ENCODE measurements at places on chromosomes 6 and 20. TPM values are rescaled to one million over a fixed set of nuclear protein-coding genes. Genes with fewer than 3 reads are reported as not detected.

GRCh38 chr6:52503851-52504781, 72.7 kb downstream of the TRAM2 start:
- H3K36me3 ChIP-seq = peaks cover 66% of the 10 kb centered on the region
- no peaks in the 10 kb centered on the region for H3K27me3 ChIP-seq
- H3K4me3 ChIP-seq = no peak overlapping the region
- H3K4me1 ChIP-seq = peaks cover 23% of the 10 kb centered on the region
- peak; percentile 61 for DNase-seq
- H3K27ac ChIP-seq = peak overlapping the region; percentile 71

GRCh38 chr20:53216478-53216855, 244.3 kb downstream of the TSHZ2 start:
- no peak overlapping the region for H3K27ac ChIP-seq
- no peak for DNase-seq
- no peaks in the 10 kb centered on the region for H3K27me3 ChIP-seq
- H3K36me3 ChIP-seq = no peaks in the 10 kb centered on the region
- H3K4me1 ChIP-seq = no peaks in the 10 kb centered on the region

DNA sequence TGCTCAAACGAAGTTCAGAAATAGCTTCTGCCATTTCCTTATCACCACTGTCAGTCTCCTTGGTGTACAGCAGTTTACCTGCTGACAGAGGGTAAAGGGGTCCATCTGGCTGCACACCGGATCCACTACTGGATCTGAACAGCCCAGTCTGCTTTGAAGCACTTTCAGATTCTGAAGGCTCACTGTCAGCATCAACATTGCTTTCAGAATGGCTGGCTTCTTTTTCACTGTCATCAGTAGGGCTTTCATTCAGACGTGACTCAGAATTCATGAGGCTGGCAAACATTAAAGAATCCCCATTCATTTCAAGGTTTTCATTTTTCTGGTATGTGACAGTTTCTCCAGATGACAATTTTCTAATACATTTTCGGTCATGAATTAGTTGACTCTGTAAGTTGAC, 21.0 kb upstream of the PNISR start:
- DNase-seq = no peak
- no peak overlapping the region for H3K27ac ChIP-seq
- H3K4me1 ChIP-seq = no peaks in the 10 kb centered on the region
- no peak overlapping the region for H3K4me3 ChIP-seq
- no peaks in the 10 kb centered on the region for H3K27me3 ChIP-seq

- peaks cover 4% of the 10 kb centered on the region for H3K36me3 ChIP-seq
- no peak overlapping the region for H3K4me3 ChIP-seq
- H3K27me3 ChIP-seq = no peaks in the 10 kb centered on the region
- peaks cover 8% of the 10 kb centered on the region for H3K4me1 ChIP-seq
Measured at GRCh38 chr20:4151991-4152695, 136.8 kb upstream of the RNF24 start.

DNA sequence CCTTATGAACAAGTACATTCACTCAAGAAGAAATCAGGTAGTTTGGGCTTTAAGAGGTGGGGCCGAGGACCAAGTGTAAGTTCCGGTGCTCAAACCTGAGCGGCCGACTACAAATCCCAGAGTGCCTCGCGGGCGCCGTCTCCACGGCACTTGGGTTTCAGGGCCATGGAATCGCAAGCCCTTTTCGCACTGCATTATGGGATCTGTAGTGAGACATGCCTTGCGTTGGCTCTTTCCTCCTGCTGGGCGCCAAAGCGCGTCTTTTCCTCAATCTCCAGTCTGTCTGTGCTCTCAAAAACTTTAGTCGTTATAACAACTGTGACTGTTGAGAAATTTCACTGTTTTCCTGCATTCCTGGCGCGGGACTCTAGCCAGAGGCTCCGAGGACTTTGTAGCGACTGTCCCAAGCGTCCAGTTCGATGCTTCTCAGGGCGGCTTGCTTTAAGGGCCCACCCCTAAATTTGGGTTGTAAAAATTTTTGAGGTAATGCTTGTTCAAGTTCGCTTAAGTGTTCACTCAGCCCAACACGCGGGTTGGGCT, 408 bp upstream of the FBXO9 start:
- H3K36me3 ChIP-seq = peaks cover 10% of the 10 kb centered on the region
- no peaks in the 10 kb centered on the region for H3K27me3 ChIP-seq
- peaks cover 12% of the 10 kb centered on the region for H3K4me1 ChIP-seq
- H3K4me3 ChIP-seq = peak overlapping the region; percentile 89
- H3K27ac ChIP-seq = peak overlapping the region; percentile 89

The TP53TG5 gene
- not detected for polyA plus RNA-seq

DNA sequence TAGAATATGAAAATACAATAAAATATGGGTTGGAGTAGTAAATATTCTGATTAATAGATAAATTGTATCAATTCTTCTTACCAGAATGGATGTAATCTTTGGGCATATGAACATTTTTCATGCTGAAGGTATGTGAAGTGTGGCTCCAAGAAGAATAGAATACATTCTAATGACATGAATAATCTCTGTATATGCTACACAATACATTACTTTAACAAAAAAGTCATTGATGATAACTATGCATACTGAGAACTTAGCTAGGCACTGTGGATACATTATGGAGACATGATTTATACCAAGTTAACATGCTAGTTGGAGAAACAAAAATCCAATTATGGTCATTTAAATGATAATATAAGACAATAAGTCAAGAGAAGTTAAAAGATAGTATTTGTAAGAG, 62.7 kb upstream of the HDAC2 start:
- no peaks in the 10 kb centered on the region for H3K4me1 ChIP-seq
- no peak overlapping the region for H3K4me3 ChIP-seq
- DNase-seq = no peak
- no peak overlapping the region for H3K27ac ChIP-seq

DNA sequence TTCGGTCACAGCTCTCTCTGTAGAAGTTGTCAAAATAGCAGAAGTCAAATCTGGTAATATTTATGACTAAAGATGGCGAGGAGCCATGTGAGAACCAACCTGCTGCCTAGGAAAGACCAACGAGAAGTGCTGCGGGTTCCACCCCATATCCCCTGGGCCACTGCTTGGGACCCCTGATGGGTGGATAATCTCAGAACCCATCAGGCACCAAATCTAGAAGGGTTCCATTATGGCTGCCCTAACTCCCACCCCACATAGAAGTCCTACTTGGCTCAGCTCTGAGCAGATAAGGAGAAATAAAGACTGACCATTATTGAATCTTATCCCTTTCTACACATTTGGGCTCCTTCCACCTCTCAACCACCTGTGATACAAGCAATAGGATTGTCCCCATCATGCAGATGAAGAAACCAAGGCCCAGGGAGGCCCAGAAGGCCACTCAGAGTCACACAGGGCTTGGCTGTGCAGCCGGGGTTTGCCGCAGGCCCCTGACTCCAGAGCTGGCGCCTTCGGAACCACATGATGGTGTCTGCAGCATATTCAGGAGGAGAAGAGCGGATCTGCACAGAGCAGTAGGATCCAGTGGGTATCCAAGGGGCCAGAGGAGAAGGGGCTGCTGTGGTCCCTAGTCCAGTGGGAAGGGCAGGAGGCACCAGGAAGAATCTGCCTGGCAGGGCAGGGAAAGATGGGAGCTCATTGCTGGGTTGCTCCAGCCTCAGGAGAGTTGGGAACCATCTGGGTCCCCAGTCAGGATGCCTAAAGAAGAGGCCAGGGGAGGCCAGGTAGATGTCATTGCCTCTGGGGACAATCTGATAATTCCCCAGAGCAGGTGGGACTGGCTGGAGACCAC, 9.6 kb upstream of the PCMTD2 start:
- H3K36me3 ChIP-seq = no peaks in the 10 kb centered on the region
- no peak overlapping the region for H3K27ac ChIP-seq
- H3K27me3 ChIP-seq = peaks cover 14% of the 10 kb centered on the region
- no peaks in the 10 kb centered on the region for H3K4me1 ChIP-seq

DNA sequence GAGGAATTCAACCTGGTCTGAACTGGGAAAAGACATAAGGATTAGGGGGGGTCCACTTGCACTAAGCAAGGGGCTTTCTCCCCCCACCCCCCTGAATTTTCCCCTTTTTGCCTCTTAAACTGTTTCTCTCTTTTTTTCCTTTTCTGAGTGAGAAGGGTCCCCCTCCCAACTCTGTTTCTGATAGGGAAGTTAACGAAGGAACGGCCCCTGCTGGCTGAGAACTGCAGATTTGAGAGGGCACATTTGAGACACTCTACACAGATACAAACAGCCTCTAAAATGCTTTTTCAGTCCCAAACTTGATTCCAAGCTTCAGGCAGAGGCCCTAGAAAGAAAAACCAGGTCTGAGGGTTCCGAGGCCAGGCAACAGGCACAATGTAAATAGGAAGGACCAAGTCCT, 91.7 kb downstream of the JARID2 start:
- peaks cover 15% of the 10 kb centered on the region for H3K4me1 ChIP-seq
- H3K27me3 ChIP-seq = no peaks in the 10 kb centered on the region
- H3K27ac ChIP-seq = no peak overlapping the region
- H3K36me3 ChIP-seq = no peaks in the 10 kb centered on the region

GRCh38 chr20:62938105-62938888, at the start of gene GID8:
Gene GID8, plus strand, starts transcription at chr20:62938147. Its CDS starts 3,356 bp downstream, at chr20:62941503.
- H3K27ac ChIP-seq = peak within 1 kb of the TSS; percentile 89
- H3K4me1 ChIP-seq = peaks cover 21% of the 10 kb centered on the region
- H3K36me3 ChIP-seq = peaks cover 18% of the 10 kb centered on the region
- no peaks in the 10 kb centered on the region for H3K27me3 ChIP-seq
- no peak for DNase-seq

DNA sequence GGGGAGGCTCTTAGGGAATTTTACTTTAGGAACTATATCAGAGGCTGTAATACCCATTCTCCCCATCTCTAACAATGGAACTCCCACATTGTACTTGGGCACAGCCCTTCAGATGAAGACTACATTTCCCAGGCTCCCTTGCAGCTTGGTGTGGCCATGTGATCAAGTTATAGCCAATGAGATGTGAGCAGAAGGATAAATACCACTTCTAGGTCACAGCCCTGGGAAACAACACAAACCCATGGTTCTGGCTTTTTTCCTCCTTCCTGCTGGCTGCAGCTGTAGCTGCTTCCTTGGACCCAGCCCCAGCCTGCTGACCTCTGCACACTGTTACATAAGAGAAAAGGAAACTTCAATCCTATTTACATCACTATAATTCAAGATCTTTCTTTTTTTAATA, 445.9 kb upstream of the JARID2 start:
- H3K4me3 ChIP-seq = no peak overlapping the region
- H3K27me3 ChIP-seq = no peaks in the 10 kb centered on the region
- peaks cover 17% of the 10 kb centered on the region for H3K4me1 ChIP-seq
- H3K27ac ChIP-seq = no peak overlapping the region

DNA sequence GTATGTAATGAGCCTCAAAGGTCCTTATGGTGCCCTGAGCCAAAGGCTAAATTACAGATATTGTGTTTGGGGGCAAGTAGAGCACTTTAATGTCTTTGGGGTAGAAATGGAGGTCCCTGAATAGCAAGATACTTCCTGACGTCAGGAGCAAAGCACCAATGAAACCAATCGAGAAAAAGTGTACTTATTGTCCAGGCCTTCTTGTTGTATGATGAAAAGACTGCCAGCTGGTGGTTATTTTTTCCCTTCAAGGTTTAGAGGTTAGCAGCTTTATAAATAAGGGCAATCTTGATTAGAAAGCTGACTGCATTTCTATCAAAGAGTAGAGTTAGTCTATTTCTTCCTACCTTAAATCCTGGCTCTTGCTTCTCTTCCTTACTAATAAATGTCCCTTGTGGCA, 76.1 kb upstream of the HSF2 start:
- H3K4me1 ChIP-seq = no peaks in the 10 kb centered on the region
- H3K27me3 ChIP-seq = no peaks in the 10 kb centered on the region
- no peak for DNase-seq

DNA sequence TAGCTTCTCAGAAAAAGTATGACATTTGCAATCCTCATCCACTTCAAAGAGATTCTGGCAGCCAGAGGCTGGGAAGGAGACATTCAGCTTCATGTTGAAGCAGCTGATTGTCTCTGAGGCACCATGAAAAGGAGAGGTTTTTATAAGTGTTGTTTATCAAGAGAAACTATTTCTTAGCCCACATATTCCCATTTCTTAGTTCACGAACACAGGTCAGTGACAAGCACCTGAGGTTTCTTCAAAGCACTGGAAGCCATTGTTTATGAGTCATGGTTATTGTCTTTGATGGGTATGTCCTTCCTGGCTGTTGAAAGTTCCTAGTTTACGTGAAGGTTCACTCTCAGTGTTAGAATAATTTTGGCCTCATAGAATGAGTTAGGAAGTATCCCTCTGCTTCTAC, 3.0 kb upstream of the DDX43 start:
- no peak for DNase-seq
- H3K27me3 ChIP-seq = no peaks in the 10 kb centered on the region
- H3K4me3 ChIP-seq = no peak overlapping the region

Data from SK-N-SH (cell line).